ENCODE measurements at places on chromosomes 1 and 21. TPM values are rescaled to one million over a fixed set of nuclear protein-coding genes. Genes with fewer than 3 reads are reported as not detected.

IQGAP3 gene
- 0.42 TPM for total RNA-seq

DNA sequence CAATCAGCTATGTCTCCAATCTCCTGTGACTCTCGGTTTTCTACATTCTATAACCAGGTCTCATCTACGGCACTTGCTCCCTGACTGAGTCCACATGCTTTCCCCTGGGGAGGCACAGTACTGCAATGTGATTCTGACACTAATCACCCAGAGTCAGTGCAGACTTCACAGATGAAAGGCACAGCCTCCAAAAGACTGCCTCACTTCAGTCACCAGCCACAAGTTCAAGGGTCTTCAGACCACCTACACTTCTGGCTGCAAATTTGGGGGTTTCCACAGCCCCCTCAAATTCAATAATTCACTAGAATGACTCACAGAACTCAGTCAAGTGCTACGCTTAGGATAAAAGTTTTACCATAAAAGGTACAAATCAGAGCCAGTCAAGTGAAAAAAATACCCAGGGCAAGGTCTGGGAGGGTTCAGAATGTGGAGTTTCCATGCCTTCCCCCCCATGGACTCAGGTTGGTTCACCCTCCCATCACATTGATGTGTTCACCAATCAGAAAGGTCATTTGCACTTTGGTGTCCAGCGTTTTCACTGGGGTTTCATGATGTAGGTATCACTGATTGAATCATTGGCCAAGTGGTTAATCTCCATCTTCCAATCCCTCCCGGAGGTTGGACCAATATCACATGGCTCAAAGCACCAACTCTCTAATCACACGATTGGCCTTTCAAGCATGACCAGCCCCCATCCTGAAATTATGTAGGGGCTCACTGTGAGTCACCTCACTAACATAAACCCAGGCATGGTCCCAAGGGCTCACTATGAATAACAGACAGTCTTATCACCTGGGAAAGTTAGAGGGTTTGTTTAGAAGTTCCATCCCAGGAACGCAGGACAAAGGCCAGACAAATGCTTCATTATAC, 182.9 kb upstream of the CAMK1G start:
- DNase-seq, result no peak

TMCC2 gene
- 1.3 TPM for total RNA-seq

DNA sequence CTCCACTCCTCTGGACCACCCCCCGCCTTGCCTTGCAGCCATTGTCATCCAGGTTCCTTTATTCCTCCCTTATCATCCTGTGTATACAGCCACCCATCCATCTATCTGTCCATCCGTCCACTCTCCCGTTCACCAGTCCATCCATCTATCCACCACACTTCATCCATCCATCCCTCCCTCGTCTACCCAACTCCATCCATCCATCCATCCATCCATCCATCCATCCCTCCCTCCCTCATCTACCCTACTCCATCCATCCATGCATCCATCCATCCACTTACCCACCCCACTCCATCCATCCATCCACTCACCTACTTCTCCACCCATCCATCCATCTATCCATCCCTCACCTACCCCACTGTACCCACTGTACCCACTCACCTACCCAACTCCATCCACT, 35.4 kb downstream of the DHRS3 start:
- peak; percentile 1 for DNase-seq

- peak; percentile 54 for DNase-seq
These were observed 50.9 kb downstream of the PCNT start for GRCh38 chr21:46374761-46375389.

CDC14A gene
- total RNA-seq, result 2.6 TPM

CA6 gene
- not detected for total RNA-seq

DNA sequence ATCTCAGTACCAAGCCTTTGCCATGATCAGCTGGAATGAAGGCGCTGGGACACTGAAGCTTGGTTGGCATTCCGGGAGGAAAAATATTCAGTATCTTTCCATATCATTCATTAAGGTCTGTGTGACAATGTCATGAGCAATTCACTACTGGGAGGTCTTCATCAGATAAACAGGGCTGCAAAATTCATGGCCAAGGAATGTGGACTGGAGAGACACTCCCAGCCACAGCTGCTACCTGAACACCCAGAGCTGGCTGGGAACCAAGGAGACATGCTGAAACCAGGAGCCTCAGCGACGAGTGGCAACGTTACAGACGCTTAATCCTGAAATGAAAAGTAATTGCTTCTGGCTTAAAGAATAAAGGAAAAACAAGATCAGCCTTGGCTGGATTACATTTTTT, 30.6 kb upstream of the DDAH1 start:
- DNase-seq, result no peak

Data from left ventricle myocardium superior (tissue), 1 donor.